ENCODE measurements at places on chromosomes 1 and 21.

DNA sequence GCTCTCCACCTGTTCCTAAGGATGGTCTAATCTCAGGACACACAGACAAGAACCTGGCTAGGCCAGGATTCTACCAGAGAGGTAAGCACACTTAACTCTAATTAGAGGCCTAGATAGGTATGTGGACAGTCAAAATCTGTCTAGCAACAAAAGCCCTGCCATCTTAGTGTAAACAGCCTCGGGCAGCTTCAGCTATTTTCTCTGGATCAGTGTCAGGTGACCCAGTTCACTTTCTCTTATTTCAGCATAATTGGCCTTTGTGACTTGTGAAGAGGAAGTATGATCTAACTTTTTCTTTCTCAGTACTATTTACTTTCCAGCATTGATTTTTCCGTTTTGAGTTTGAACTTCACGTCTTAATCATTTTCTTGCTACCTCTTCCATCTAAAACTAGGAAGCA, 217.7 kb downstream of the CRB1 start:
- no peak for DNase-seq
- peaks cover 10% of the 10 kb centered on the region for H3K4me1 ChIP-seq
- H3K27ac ChIP-seq = no peak overlapping the region
- H3K4me3 ChIP-seq = no peak overlapping the region

DNA sequence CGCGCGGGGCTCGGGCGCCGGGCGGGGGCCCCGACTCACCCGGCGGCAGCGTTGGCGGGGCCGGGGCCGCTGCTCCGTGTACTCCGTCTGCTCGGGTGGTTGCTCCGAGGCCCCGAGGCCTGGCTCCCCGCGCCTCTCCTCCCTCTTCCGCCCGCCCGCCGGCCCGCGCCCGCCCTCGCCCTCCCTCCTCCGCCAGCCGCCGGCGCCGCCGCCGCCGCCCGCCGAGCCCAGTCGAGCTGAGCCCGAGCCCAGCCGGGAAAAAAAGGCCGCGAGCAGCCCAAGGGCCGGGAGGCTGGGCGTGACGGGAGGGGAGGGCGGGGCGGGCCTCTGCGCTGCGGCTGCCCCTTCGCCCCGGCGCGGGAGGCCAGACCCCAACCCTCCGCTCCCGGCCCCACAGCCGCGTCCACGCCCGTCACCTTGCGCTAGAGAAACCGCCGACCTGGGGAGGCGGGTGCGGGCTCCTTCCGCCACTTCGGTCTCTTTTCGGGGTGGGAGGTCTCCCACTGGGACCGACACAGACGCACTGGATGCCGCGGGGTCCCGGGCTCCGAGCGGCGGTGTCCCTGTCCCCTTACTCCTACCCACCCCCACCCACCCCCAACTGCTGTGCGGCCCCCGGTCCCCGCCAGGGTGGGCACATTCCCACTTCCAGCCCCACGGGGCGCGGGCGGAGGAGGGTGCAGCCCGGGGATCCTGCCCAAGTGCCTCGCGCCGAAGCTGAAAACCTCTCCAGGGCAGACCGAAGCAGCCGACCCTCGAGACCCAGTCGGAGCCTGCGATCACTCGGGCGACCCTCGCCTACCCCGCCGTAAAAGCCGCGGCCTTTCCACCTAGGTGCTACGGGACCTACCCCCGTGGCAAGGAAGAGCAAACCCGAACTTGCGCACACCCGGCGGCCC, at the start of gene CERS2:
TSS of gene CERS2 (minus strand) at position 256 of the 899 bp plus-strand sequence. CDS start 5,745 bp downstream, outside the sequence.
- H3K4me1 ChIP-seq = peaks cover 78% of the 10 kb centered on the region
- peak within 1 kb of the TSS; percentile 90 for H3K4me3 ChIP-seq
- H3K27ac ChIP-seq = peak within 1 kb of the TSS; percentile 90
- H3K27me3 ChIP-seq = no peaks in the 10 kb centered on the region
- peaks cover 15% of the 10 kb centered on the region for H3K36me3 ChIP-seq

DNA sequence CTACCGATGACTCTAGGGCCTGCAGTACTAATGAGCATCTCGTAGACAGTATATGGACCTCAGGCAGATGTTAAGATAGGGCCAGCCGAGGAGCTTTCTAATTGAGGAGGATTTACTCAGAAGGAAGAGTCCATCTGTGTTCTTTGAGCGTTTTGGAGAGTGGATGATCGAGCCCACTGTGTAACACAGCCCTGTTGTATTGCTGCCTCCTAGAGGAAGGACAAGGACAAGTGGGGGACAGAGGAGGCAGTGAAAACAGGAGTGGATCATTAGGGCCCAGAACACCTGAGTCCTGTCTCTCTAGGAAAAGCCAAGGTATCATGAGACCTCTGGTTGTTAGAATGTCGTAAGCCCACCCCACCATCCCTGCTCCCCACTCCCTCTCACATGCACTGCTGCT, 62.9 kb downstream of the TBX19 start:
- no peak overlapping the region for H3K27ac ChIP-seq
- peaks cover 2% of the 10 kb centered on the region for H3K36me3 ChIP-seq
- H3K4me1 ChIP-seq = peaks cover 43% of the 10 kb centered on the region

- no peaks in the 10 kb centered on the region for H3K27me3 ChIP-seq
- DNase-seq = no peak
- H3K4me3 ChIP-seq = no peak overlapping the region
- no peaks in the 10 kb centered on the region for H3K4me1 ChIP-seq
Observed at GRCh38 chr1:208009706-208010444, 99.0 kb upstream of the CD34 start.

GRCh38 chr1:70134148-70134547, 71.2 kb downstream of the LRRC40 start:
- no peaks in the 10 kb centered on the region for H3K36me3 ChIP-seq
- H3K27me3 ChIP-seq = no peaks in the 10 kb centered on the region
- no peaks in the 10 kb centered on the region for H3K4me1 ChIP-seq
- no peak overlapping the region for H3K27ac ChIP-seq

GRCh38 chr1:205430696-205431305, 8.9 kb upstream of the LEMD1 start:
- H3K27me3 ChIP-seq = peaks cover 5% of the 10 kb centered on the region
- peaks cover 15% of the 10 kb centered on the region for H3K4me1 ChIP-seq
- peak; percentile 71 for DNase-seq
- no peak overlapping the region for H3K27ac ChIP-seq

DNA sequence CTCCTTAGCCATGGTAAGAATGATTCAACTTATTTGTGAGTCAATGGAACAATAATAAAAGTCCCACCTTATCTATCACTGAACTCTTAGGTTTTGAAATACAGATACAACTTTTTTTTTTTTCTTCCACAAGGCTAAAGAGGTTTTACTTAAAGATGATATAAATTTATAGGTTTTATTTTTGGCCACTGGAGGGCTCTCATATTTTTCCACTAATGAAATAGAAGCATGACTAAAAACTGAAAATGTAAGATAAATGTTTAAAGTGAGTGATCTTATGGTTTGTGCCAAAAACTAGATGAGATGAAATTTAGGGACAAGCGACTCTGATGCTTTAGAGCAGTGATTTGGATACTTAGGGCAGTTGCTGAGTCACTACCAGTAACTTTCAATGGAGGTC, 499.0 kb downstream of the NUF2 start:
- no peak overlapping the region for H3K4me3 ChIP-seq
- no peaks in the 10 kb centered on the region for H3K4me1 ChIP-seq
- no peaks in the 10 kb centered on the region for H3K27me3 ChIP-seq
- H3K27ac ChIP-seq = no peak overlapping the region
- H3K36me3 ChIP-seq = no peaks in the 10 kb centered on the region

GRCh38 chr21:35026617-35027562, 22.2 kb downstream of the RUNX1 start:
- H3K27ac ChIP-seq = peak overlapping the region; percentile 91
- peaks cover 4% of the 10 kb centered on the region for H3K36me3 ChIP-seq
- no peaks in the 10 kb centered on the region for H3K27me3 ChIP-seq

GRCh38 chr1:160853014-160853413, 9.7 kb downstream of the CD244 start:
- H3K4me3 ChIP-seq = no peak overlapping the region
- H3K4me1 ChIP-seq = peaks cover 9% of the 10 kb centered on the region
- H3K36me3 ChIP-seq = peaks cover 2% of the 10 kb centered on the region
- H3K27ac ChIP-seq = no peak overlapping the region
- no peaks in the 10 kb centered on the region for H3K27me3 ChIP-seq

- H3K27me3 ChIP-seq = no peaks in the 10 kb centered on the region
- no peak overlapping the region for H3K4me3 ChIP-seq
- peaks cover 30% of the 10 kb centered on the region for H3K4me1 ChIP-seq
- H3K36me3 ChIP-seq = peaks cover 47% of the 10 kb centered on the region
Observed at GRCh38 chr1:19073311-19074186, 117.1 kb upstream of the IFFO2 start.

Data from activated naive CD8-positive, alpha-beta T cell treated with anti-CD3 and anti-CD28 coated beads, Interleukin-2, amount 50 U/mL, for 24 hours (primary cell).